ENCODE measurements at places on chromosomes 7 and 10. TPM values are rescaled to one million over a fixed set of nuclear protein-coding genes. Genes with fewer than 3 reads are reported as not detected.

Gene CAV2
- 33.6 TPM for total RNA-seq

DNA sequence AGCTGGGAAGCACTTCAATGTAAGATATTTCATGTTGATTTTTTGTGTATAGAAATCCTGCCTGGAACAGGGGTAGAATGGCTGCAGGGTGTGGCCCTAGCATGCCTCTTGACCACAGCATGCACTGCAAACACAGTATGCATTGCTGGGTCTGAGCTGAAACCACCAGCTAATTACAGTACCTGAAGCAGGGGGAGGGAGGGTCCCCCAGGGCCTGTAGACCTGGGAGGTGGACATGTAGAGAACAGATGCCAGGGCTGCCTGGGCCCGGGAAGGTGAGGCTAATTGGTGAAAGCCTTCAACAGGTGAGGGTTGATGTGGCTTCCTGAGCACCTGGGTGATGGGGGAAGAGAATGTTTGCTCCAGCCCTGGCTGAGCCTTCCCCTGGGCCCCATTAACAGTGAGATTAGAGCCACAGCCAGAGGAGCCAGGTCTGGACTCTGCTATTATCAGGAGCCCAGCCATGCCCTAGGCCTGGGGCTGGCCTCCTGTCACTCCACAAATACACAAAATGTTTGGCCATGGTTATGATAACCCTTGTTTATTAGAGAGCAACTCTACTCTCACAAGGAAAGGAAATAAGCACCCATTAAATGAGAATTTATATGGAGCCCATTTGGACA lies 83.3 kb downstream of the PLXNA4 start:
- H3K4me3 ChIP-seq, result no peak overlapping the region
- H3K27ac ChIP-seq, result no peak overlapping the region
- peaks cover 2% of the 10 kb centered on the region for H3K27me3 ChIP-seq
- H3K4me1 ChIP-seq, result peaks cover 6% of the 10 kb centered on the region
- no peak for DNase-seq

Gene ARHGAP22
- 1.2 TPM for total RNA-seq

- no peak overlapping the region for H3K27ac ChIP-seq
- peaks cover 5% of the 10 kb centered on the region for H3K36me3 ChIP-seq
- DNase-seq, result peak; percentile 87
- H3K4me3 ChIP-seq, result no peak overlapping the region
Measured at GRCh38 chr7:117119192-117119924, 166.1 kb downstream of the ST7 start.

- no peak overlapping the region for H3K27ac ChIP-seq
- H3K36me3 ChIP-seq, result no peaks in the 10 kb centered on the region
- peaks cover 5% of the 10 kb centered on the region for H3K27me3 ChIP-seq
- DNase-seq, result no peak
Measured at GRCh38 chr10:11444155-11444530, 167.3 kb downstream of the USP6NL start.

GRCh38 chr10:11689945-11690736 lies 52.0 kb upstream of the ECHDC3 start:
- H3K4me3 ChIP-seq, result no peak overlapping the region
- H3K27ac ChIP-seq, result no peak overlapping the region
- no peak for DNase-seq
- H3K4me1 ChIP-seq, result peaks cover 30% of the 10 kb centered on the region

Gene SOSTDC1
- total RNA-seq, result 19.8 TPM

DNA sequence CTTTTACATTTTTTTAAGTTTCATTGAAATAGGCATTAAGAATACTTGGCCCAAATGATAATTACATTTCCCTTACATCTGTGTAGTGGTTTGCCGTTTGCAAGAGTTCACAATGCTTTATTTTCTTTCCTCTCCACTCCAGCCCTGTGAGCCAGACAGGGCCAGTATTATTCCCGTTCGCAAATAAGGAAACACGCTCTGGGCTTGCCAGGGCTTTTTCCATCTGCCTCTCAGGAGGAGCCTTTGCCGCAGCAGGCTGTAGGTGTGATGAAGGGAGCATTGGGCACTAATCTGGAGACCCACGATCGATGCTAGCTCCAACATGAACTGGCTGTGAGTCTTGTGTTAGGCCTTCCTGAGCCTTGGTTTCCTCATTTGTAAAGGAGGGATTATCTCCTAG lies 154.4 kb downstream of the GALNT17 start:
- H3K27ac ChIP-seq, result peak overlapping the region; percentile 72
- DNase-seq, result peak; percentile 90
- H3K36me3 ChIP-seq, result no peaks in the 10 kb centered on the region
- no peak overlapping the region for H3K4me3 ChIP-seq
- H3K4me1 ChIP-seq, result peaks cover 15% of the 10 kb centered on the region
- H3K27me3 ChIP-seq, result no peaks in the 10 kb centered on the region

GRCh38 chr10:20990604-20991003 lies 93.5 kb upstream of the NEBL start:
- H3K36me3 ChIP-seq, result no peaks in the 10 kb centered on the region
- H3K27me3 ChIP-seq, result no peaks in the 10 kb centered on the region
- peaks cover 5% of the 10 kb centered on the region for H3K4me1 ChIP-seq
- H3K27ac ChIP-seq, result no peak overlapping the region
- H3K4me3 ChIP-seq, result no peak overlapping the region

DNA sequence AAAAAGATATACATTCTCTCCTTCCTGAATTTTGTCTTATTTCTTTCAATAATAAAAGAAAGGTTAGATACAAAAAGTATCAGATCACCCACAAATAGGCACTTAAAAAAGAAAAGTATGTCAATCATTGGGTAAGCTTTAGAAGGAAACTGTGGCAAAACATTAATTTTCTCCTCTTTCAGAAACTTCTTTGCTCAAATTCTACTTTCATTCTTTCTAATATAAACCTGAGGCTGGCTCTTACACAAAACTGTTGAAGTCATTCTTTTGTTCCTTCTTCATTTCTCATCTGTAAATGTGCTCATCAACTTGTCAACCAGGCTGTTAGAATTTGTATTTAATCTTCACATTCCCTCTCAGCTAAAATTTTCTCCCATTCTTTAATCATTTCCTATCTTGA lies 124.6 kb downstream of the LRRN3 start:
- H3K4me1 ChIP-seq, result no peaks in the 10 kb centered on the region
- H3K27ac ChIP-seq, result no peak overlapping the region
- no peak overlapping the region for H3K4me3 ChIP-seq

DNA sequence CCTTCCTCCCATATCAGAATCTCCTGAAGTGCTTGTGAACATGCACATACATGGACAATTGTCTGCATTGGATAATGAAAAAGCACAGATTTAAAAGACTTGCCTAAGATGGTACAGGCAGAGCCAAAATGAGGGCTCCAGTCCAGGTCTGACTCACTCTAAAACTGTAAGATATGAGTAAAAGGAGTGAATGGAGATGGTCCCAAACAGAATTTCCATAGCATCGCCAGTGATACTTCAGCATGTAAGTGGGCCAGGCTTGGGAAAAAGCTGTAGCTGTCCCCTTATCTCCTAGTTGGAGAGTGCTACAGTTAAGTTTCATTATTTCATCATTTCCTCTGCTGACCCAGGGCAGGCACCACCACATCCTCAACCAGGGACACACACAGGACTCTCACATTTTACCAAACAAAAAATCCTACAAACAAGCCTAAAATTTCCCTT lies 26.4 kb upstream of the IL6 start:
- no peaks in the 10 kb centered on the region for H3K27me3 ChIP-seq
- no peaks in the 10 kb centered on the region for H3K36me3 ChIP-seq
- H3K27ac ChIP-seq, result no peak overlapping the region
- DNase-seq, result no peak
- H3K4me1 ChIP-seq, result no peaks in the 10 kb centered on the region

Gene TLX1
- total RNA-seq, result not detected

GRCh38 chr7:2405601-2406345 lies 2.4 kb downstream of the CHST12 start:
- no peak overlapping the region for H3K4me3 ChIP-seq
- DNase-seq, result no peak
- no peaks in the 10 kb centered on the region for H3K27me3 ChIP-seq
- no peak overlapping the region for H3K27ac ChIP-seq

Gene ESYT2
- 46.5 TPM for total RNA-seq

- peaks cover 2% of the 10 kb centered on the region for H3K36me3 ChIP-seq
- no peak overlapping the region for H3K4me3 ChIP-seq
- H3K4me1 ChIP-seq, result peaks cover 2% of the 10 kb centered on the region
- no peaks in the 10 kb centered on the region for H3K27me3 ChIP-seq
- DNase-seq, result peak; percentile 97
- peak overlapping the region; percentile 89 for H3K27ac ChIP-seq
Measured at GRCh38 chr7:13920053-13920697, 69.3 kb downstream of the ETV1 start.

DNA sequence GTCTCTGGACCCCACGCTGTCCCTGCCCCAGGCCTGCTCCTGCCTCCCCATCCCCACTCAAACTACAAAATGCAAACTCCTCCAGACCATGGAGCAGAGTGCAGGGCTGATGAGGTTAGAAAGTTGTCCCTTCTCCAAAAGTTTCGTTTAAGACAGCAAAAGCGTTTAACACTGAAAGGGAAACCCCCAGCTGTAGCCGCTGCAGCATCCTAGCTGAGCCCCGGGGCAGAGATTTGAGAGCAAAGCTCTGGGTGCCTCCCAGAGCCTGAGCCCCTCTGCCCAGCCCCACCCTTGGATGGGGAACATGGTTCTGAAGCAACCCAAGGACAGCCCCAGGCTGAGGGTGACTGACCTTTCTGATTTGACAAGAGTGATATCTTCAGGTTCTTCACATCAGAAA lies 52.8 kb upstream of the ENO4 start:
- no peaks in the 10 kb centered on the region for H3K36me3 ChIP-seq
- no peak for DNase-seq
- H3K27ac ChIP-seq, result no peak overlapping the region
- no peaks in the 10 kb centered on the region for H3K4me1 ChIP-seq
- peaks cover 8% of the 10 kb centered on the region for H3K27me3 ChIP-seq
- no peak overlapping the region for H3K4me3 ChIP-seq

Gene POM121L12
- total RNA-seq, result not detected

Gene ING3
- 16.4 TPM for total RNA-seq

Gene GLCCI1
- 9.7 TPM for total RNA-seq

GRCh38 chr7:91112902-91113341 lies 151.3 kb upstream of the FZD1 start:
- H3K4me1 ChIP-seq, result no peaks in the 10 kb centered on the region
- DNase-seq, result peak; percentile 87
- H3K27ac ChIP-seq, result no peak overlapping the region
- H3K36me3 ChIP-seq, result no peaks in the 10 kb centered on the region

Gene OR2F2
- total RNA-seq, result not detected

GRCh38 chr7:123867225-123867624 lies 22.3 kb downstream of the HYAL4 start:
- H3K4me1 ChIP-seq, result no peaks in the 10 kb centered on the region
- DNase-seq, result no peak
- H3K27me3 ChIP-seq, result no peaks in the 10 kb centered on the region
- H3K4me3 ChIP-seq, result no peak overlapping the region
- H3K27ac ChIP-seq, result no peak overlapping the region

DNA sequence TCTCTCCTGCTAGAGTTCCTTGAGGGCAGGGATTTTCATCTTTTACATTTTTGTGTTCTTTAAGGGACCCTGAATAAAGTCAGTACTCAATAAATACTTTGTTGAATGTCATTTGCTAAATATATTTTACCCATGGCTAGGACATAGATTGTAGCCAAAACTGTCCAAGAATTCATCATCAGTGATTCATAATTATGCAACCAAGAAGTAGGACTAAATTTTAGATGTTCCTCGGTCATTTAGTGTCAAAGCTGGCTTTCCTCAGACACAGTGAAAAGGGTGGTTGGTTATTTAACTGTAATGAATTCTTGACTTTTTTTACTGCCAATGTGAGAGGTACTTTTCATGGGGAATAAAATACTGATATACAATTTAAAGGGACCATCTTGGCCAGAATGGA lies 3.3 kb downstream of the NUDT13 start:
- no peaks in the 10 kb centered on the region for H3K4me1 ChIP-seq
- peaks cover 13% of the 10 kb centered on the region for H3K36me3 ChIP-seq
- no peaks in the 10 kb centered on the region for H3K27me3 ChIP-seq
- no peak for DNase-seq

DNA sequence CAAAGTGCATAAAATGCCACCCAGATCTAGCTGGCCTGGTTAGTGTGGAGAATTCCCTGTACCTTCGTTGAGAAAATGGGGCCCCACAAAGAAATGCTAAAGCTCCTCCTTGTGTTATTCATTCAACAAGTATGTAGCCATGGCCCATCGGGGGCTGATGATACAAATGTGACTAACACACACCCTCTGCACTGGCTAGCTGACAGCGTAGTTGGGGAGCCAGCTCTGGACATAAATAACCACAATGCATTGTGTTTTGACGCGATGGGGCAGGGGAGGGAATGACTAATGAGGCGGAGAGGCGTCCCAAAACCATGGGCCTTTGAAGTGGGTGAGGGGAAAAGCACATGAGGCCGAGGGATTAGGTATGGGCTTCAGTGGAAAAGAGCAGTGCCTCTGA lies 28.2 kb upstream of the ASL start:
- H3K36me3 ChIP-seq, result no peaks in the 10 kb centered on the region
- H3K4me1 ChIP-seq, result peaks cover 13% of the 10 kb centered on the region
- no peak for DNase-seq
- no peak overlapping the region for H3K27ac ChIP-seq
- peaks cover 5% of the 10 kb centered on the region for H3K27me3 ChIP-seq

DNA sequence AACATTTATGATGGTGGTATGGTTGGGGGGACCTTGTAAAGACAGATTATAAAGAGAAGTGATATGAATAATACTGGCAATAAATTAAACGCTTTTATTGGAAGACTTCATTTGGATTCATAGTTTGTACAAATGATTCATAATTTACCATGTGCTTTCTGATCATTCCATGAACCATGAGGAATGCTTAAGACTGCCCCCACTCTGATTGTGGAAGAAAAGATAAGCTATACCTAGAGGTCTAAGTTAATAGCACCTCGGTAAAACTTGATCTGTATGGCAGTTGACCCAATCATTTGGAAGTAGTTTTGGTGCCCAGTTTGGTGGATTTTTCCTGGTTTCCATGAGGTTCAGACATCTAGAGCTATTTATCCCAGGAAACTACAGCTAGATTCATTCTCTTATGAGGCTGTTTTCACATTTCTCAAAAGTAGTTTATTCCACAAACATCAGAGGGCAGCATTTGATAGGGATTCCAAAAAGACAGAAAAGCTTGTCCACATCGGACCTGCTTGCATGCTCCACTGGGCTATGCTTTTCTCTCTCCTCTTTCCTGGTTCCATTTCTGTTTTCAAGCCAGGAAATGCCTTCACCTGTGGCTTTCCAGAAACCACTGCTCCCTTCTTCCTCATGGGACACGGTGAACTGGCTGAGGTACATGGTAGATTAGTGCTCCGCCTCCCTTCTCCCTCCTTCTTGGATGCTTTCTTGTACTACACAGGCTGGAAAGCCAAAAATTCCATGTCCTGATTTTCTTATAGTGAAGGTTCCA lies 29.2 kb downstream of the TFAM start:
- no peaks in the 10 kb centered on the region for H3K36me3 ChIP-seq
- no peak overlapping the region for H3K4me3 ChIP-seq
- peak; percentile 93 for DNase-seq
- no peaks in the 10 kb centered on the region for H3K27me3 ChIP-seq

Data from muscle of leg (tissue), 16 donors.